Stromal cell of bone marrow (primary cell): ENCODE measurements at places on chromosomes 11 and 22.

GRCh38 chr22:42271906-42272305, 1.5 kb upstream of the TCF20 start:
- no peak for DNase-seq

- no peak for DNase-seq
These were observed 9.9 kb upstream of the CASP12 start for GRCh38 chr11:104908186-104908531.

DNA sequence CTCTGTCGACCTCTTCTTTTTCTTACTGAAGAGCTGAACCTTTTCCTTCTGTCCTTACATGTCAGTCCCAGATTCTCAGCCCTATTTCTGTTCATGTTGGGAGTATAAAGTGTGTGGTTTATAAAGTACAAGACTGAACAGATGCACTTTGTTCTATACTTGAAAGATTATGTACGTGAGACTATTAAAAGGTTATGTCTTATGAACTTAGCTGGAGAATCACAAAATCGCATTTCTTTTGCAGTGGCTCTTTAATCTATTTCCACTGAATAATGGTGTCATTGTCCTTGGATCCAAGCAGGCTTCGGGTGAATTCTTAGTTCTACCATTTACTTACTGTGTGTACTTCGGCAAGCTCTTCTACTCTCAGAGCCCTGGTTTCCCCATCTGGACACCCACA, 558.4 kb downstream of the TMEM135 start:
- DNase-seq: no peak

DNA sequence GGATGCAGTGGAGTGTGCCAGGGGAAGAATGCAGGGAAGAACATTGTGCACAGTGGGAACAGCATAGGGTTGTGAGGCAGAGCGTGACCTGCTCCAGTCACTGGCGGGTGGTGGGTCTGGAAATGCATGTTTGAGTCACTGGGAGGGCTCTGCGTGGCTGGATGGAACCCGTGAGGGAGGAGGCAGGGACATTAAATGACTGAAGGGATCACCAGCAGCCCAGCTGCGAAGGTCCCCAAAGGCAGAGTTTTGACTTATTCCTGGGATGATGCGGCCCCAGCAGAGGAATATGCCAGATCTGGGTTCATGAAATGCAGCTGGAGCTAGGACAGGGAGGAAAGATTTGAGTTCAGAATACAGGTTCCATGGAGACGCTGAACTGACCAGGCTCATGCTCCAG, 104.0 kb upstream of the FGF3 start:
- no peak for DNase-seq

DNA sequence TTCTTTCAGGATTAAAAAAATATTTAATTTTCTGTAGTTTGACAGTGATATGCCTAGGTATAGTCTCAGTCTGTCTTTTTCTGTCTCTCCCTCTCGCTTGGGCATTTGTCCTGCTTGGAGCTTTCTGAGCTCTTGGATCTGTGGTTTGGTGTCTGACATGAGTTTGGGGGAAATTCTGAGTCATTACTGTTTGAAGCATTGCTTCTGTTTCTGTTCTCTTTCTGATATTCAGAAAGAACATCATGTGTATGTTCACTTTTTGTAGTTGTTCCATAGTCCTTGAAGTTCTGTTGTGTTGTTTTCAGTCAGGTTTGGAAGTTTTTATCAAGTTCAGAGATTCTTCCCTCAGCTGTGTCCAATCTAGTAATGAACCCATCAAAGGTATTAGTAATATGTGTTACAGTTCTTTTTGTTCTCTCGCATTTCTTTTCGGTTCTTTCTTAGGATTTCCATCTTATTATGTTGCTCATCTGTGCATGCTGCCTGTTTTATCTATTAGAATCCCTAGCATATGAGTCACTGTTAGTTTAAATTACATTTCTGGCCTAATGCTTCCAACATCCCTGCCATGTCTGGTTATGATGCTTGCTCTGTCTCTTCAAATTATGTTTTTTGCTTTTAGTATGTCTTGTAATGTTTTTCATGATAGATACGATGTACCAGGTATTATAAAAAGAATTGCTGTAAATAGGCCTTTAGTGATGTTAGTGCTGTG, 48.4 kb downstream of the DDX10 start:
- DNase-seq: no peak

DNA sequence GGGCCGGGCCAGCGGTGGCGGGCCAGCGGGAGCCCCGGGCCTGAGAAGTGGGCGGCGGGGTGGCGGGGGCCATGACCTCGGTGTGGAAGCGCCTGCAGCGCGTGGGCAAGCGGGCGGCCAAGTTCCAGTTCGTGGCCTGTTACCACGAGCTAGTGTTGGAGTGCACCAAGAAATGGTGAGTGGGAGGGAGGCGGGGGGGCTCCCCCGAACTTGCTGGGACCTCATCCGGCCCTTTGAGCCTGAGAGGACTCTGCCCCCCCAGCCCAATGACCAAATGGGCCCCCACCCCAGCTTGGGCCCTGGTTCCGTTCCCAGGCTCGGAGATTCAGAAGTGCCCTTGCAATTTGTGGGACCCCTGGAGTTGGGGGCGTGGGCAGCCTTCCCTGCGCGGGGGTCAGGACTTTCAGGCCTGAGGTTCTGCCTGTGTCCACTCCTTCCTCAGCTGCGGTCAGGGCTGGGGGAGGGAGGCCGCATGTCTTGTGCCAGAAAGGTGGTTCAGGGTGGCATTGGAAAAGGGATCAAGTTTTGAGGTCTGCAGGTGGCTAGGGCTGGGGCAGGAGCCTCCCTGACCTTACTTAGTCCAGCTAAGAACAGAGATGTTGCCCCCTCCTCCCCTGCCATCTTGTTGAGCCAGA, 496 bp downstream of the EHBP1L1 start:
- DNase-seq: no peak

GRCh38 chr11:64652586-64653387, 61.8 kb downstream of the SLC22A12 start:
- DNase-seq: no peak

DNA sequence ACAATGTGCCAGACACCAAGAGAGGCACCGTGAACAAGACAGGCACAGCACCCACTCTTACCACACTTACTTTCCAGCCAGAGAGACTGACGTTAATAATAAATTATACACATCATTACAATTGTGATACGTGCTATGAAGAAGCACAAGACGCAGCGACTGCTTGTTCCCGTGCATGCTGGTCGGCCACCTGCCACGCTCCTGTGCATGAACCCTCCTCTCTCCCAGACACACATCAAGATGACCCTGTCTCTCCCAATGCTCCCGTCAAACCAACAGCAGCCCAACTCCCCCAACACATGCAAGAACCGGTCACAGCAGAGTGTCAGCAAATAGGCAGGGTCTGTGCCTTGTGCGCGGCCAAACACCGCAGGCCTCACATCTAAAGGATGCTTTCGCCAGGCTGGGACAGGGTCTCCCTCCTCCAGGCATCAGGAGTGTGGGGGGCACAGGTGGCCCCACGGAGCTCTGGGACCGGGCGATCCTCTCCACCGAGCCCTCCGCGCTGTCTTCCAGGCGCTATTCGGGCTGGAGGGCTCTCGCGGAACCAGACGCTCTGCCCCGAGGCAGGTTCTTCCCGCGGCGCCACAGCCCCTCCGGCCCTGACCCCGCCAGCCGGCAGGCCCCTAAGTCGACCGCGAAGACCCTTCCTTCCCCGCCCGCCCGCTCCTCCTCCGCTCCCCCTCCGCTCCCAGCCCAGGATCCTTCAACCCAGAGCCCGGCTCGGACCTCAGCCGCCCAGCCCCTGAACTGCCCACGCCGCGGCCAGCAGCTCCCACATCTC, 533 bp downstream of the SERGEF start:
- no peak for DNase-seq

GRCh38 chr22:24744638-24745037, 29.9 kb downstream of the PIWIL3 start:
- DNase-seq: no peak

- no peak for DNase-seq
These were observed 20.8 kb downstream of the RELT start for GRCh38 chr11:73396985-73397384.

DNA sequence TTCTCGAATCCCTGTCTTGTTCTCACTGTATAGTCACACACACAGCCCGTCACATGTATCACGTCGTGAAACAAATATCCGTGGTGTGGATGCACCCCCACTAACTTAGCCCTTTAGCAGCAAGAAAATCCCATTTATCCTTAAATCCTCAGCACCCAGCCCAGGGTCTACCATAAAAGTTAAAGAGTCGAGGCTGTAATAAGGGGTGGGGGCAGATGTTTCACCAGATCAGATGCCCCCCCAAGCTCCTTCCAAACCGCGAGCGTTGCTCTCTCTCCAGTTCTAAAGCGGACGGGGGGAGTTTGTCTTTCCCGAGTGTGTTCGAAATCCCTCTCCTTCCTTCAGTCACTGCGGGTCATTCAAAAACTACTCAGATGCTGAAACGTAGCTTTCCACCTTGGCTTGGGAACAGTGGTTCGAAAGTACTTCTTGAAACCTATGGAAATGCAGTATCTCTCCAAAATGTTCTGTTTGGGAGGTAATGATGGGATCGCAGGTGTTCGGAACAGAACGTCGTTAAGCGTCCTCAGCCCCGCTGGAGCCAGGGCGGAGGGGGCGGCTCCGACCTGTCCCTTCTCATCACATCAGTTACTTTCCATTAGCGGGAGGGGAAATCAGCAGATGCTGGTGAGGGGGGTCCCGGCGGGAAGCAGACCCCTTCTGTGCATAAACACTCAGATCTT, 156.2 kb downstream of the BRD1 start:
- DNase-seq: no peak

- no peak for DNase-seq
These were observed 42.2 kb downstream of the UBASH3B start for GRCh38 chr11:122697636-122698167.

DNA sequence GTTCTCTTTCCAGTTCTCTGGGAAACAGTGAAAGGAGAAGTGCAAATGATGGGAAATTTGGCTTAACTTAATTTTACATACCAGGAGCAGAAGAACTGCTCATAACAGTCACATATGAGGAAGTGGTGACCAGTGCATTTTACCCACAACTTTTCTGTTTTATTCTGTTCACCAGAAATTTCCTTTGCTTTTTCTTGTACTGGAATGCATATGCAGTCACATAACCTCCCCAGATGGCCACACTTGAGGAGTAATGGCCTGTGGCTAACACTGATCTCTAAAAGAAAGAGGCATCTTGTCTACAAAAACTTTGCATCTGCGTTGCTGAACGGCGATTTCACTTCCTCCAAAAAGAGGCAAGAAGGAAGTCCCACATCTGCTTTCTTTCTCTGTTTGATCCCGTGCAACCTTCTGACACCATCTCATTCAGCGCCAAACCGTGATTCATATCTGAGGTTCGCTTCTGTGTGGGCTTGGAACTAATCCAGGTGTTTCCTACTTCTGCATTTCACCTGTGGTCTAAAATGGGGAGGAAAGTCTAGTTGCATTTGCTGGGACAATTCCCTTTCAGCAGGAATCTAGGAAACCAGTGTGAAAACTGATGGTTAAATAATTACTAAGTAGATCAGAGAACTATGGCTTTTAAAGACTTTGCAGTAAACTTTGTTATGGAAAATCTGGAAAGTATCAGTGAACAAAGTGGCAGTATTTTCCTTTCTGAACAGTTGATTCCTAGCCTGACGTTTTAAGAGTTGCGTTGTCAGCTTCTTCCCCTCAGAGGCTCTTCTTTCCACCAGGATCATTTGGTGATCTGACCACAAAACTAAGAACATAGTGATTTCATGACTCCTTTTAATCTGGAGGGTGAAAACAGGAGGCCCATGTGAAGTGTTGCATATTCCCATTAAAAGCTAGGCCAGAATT, 4.2 kb upstream of the MPEG1 start:
- no peak for DNase-seq

DNA sequence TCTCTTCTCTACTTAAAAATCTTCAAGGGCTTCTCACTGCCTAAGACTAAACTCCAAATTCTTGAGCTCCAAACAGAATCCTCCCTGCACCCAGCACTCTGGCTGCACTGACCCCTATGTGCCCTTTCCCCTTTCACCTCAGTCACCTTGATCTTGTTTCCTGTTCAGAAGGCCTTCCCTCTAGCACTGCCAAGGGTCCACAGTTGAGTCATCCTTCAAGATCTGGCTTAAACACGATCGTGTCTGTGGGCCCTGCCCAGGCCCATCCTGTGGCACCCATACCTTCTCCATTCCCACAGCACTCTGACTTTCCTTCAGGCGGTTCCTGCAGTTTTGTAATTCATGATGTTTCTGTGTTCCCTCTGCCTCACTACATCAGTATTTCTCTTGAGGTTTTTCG, 129.2 kb downstream of the ARL14EP start:
- no peak for DNase-seq

DNA sequence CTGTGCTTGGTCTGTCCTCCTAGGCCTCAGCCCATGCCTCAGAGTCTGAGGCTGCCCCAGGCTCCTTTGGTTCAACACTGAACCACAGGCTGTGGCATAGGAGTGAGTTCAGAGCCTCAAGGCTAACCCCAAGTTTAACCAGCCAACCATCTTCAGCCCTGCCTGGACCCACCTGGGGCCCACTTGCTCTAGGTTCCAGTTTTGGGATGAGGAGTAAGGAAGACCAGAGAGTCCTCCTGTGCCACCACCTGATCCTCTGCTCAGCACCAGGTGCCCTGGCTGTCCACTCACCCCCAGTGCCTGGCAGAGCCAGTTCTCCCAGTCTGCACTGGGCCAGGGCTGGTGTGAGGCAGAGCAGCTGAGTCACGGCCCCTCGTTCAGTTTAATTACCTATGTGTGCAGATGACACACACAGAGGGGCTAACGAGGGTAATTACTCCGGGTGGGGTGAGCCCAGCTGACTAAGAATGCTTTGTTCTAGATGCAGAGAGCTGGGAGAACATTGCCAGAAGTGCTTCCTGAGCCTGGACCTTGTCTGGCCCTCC, 12.0 kb upstream of the TMPRSS13 start:
- DNase-seq: no peak

- DNase-seq: no peak
These were observed 2.0 kb downstream of the DHCR7 start for GRCh38 chr11:71446150-71446549.

GRCh38 chr11:10381736-10382135, 73.3 kb upstream of the AMPD3 start:
- DNase-seq: no peak

- DNase-seq: no peak
These were observed 94.0 kb downstream of the AMBRA1 start for GRCh38 chr11:46499821-46500220.

DNA sequence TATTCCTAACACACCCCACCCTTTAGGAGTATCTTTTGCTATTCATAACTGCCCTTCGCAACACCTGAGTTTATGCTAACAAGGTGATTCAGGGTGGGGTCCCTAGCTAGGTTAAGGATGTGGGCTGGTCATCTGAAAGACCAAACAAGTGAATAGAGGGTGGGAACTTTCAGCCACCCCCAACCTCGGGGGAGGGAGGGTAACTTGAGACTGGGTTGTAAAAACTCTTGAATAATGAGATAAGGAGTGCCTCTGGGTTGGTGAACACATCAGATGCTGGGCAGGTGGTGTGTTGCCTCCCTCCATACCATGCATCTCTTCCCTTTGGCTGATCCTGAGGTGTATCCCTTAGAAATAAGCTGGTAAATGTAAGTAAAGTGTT, 111.5 kb downstream of the SWAP70 start:
- DNase-seq: no peak
